ENCODE measurements at places on chromosomes 3 and 15.

DNA sequence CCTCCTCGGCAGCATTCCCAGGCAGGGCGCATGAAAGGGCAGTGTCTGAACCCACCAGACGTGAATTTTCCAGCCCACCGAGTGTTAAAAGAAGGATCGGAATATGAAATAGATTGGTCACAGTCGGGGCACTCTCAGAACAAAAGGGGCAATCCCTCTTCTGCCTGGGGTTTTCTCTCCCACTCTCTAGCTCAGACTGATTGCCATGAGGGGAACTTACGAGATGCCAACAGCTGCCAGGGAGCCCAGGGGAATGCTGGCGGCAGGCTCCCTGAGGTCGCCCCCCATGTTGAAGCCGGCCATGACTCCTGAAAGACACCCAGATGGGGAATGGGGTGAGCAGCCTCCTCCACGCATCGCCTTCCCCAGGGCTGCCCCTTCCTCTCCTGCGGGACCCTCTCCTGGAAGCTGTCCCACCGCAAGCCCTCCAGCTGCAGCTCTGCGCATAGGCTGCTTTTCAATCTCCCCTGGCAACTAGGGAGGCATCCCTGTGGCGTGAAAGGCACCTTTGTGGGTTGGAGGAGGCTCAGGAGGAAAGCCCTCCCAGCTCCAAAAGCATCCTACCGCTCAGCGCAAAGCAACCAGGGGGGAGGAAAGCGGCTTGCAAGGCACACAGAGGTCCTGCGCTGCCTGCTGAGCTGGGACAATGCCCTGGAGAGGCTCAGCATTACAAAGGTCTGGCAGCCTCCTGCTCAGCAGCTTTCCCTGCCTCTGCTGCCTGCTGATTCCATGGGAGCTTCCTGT lies 64.8 kb upstream of the HEG1 start:
- DNase-seq: no peak

GRCh38 chr15:100116416-100117190 lies 225.2 kb downstream of the ADAMTS17 start:
- DNase-seq: no peak

DNA sequence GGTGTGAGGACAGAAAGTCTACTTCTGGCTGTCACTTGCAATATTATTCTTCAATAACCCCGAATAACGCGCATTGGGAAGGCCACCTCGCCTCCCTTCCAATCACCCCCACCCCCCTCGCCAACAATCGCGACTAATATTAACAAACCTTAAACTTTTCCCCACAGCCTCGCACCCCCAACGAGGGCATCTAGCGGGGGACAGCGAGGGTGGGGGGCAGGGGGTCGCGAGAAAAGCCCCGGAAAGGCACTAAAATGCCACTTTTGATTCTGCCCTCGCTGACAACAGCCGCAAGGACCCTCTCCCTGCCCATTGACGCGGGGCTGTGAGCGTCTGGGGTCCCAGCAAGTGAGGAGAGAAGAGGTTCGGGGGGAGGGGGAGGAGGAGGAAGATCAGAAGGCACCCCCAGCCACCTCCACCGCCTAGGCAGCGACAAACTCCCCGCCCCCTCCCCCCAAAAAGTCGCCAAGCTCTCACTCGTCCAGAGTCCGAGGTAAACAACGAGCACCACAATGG lies 868 bp downstream of the SATB1 start:
- DNase-seq: no peak

DNA sequence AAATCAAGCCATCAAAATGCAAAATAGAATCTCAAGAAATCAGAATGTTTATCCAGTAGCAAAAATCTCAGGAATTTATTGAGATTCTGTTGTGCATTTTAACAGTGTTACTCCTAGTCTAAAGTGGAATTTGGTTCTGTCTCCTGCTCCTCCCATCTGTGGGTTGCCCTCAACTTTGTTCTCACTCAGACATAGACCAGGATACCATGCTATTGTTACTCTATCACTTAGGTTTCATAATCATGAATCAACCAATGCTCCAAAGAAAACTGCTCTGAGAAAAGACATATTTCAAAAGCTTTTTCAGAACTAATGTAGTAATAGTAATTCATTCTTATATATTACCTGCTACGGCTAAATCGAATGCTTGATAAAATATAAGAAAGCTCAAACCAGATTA lies 274.7 kb downstream of the RBMS3 start:
- DNase-seq: no peak

- no peak for DNase-seq
Measured at GRCh38 chr3:113038328-113038727, 47.5 kb downstream of the GTPBP8 start.

- DNase-seq: no peak
Measured at GRCh38 chr3:122390665-122391064, 6.7 kb downstream of the FAM162A start.

- DNase-seq: no peak
Measured at GRCh38 chr15:94375997-94376396, 144.6 kb downstream of the MCTP2 start.

- peak; percentile 59 for DNase-seq
Measured at GRCh38 chr3:132721479-132722164, 587 bp downstream of the NPHP3 start.

DNA sequence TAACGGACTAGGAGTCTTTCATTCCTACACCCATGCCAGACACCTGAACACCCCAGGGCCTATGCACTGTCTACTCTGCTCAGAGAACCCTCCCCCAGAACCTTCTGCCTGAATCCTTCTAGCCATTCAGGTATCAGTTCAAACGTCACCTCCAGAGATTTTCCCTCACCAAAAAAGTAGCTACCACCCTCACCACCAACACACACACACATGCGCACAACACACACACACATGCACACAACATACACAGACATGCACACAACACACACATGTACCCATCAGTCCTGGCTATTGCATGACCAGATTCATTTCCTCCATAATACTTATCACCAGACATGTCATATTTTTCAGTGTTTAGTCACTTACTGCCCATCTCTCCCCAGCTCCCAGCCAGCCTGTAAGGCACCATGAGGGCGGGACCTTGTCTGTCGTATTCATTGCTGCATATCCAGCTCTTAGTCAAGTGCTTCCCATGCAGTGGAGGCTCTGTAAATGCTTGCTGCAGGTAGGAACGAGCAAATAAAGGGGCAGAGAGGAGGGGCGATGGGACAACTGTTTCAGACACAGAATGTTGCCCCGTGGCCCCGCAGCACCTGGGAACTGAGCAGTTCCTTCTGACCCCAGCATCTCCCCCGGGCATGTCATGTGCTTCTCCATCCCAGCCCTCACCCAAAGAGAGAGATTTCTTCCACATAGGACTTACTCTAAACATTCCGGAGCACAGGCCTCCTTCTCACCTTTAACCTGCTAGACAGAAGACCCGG lies 29.2 kb downstream of the XXYLT1 start:
- no peak for DNase-seq

DNA sequence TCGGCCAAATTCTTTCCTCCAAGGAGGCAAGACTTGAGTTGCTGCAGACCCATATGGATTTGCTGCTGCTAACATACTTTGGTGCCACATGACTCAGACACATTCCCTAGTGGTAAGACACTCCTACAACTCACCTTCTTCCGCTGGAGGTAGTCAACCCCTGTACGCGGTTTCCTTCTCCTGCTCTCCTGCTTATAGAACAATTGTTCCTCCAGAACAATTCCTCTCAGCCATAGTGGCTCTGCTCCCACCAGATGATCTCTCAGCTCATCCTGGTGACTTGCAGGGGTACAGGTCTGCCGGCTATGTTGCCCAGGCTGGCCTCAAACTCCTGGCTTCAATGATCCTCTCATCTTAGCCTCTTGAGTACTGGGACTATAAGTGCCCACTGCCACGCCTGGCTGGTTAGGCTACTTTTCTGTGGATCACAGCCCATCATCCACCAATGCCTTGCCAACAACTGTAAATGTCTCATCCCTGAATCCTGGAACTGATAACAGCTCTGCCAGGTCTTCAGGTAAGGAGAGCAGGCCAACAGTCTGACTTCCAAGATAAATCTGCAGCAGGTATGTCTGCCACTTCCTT lies 2.4 kb upstream of the CXCR6 start:
- DNase-seq: no peak

DNA sequence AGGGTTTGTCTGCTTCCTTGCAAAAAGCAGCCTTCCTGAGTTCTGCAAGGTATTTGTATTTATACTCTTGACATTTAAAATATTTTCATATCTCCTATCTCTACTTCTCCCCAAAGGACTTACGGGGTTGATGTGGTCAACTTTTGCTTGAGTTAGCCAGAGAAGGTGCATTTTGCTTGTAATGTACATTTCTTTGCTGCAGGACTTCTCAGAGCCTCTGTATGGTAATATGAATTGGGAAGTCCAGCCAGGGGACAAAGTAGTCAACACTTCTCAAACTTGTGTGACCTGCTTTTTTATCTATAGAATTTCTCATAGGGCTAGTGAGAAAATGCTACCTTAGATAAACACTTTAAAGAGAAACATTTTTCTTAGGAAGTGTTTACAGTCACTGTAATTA lies 148.2 kb upstream of the LRIG1 start:
- no peak for DNase-seq

DNA sequence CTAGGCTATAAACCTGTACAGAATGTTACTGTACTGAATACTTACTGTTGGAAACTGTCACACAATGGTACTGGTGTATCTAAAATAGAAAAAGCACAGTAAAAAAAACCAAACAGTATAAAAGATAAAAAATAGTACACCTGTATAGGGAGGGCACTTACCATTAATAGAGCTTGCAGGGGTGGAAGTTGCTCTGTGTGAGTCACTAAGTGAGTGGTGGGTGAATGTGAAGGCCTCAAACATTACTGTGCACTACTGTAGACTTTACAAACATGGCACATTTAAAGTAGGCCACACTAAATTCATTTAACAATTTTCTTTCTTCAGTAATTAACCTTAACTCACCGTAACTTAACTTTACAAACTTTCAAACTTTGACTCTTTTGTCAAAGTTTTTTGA lies 22.0 kb downstream of the B3GALNT1 start:
- no peak for DNase-seq

GRCh38 chr3:72818092-72818773 lies 30.0 kb downstream of the SHQ1 start:
- peak; percentile 21 for DNase-seq

DNA sequence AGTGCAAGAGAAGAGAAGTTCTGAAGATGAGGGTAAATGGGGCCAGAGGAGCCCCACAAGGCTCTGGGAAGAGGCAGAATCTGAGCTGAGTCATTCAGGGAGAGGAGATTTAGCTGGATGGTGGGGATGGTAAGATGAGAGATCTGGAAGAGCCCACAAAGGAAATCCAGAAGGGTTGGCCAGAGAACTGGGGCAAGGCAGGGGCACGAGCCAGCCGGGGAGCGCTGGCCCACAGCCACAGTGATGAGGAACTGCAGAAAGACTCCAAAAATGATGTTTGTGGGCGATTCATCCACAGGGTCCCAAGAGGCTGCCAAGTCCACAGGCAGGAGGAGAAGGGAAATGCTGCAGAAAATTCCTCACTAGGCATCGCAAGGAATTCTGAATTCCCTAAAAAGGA lies 75.9 kb upstream of the ATP2B2 start:
- no peak for DNase-seq

GRCh38 chr3:17259685-17260084 lies 374.9 kb downstream of the PLCL2 start:
- no peak for DNase-seq

GRCh38 chr15:71802770-71803169 lies 7.6 kb upstream of the NR2E3 start:
- DNase-seq: peak; percentile 83

- DNase-seq: no peak
Measured at GRCh38 chr3:191648787-191649186, 187.8 kb downstream of the PYDC2 start.

GRCh38 chr3:27914199-27914598 lies 192.1 kb upstream of the EOMES start:
- peak; percentile 19 for DNase-seq

DNA sequence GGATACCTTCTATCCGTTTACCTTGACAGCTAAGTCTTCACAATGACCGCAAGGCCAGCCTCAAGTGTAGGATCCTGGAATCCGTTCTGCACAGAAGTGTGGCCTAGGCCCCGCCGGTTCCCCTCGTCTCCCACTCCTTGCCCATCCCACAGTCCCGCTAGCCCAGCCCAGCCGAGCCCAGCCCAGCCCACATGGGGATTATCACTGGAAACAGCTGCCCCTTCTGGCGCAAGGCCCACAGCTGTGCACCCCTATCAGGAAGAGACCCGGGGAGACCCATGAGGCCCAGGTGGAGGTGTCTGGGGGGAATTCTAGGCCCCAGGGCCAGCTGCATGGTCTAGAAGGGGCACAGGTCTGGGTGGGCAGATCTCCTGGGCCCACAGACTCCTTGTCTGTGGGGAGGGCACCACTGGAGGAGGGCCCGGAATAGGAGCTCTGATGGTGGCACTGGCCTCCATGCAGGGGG lies 27.9 kb upstream of the KLF13 start:
- DNase-seq: no peak

- no peak for DNase-seq
Measured at GRCh38 chr3:71657831-71658530, 67.2 kb downstream of the EIF4E3 start.

DNA sequence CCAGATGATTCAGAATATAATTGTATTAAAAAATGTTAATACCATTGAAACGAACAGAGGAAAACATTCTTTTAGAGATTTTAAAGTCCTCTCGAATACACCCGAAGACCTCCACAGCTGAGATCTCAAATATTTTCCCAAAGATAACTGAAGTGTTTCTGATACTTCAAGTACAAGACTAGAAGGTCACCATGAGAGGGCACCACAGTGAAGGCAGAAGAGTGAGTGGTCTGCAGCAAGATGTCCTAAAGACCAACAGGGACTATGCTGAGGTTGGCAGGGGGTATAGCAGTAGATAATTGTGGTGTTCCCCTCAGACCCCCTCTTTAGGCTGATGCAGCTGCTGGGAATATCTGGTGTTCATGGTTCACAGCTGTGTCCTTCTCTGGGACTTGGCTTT lies 156.5 kb downstream of the PDCD6IP start:
- no peak for DNase-seq

DNA sequence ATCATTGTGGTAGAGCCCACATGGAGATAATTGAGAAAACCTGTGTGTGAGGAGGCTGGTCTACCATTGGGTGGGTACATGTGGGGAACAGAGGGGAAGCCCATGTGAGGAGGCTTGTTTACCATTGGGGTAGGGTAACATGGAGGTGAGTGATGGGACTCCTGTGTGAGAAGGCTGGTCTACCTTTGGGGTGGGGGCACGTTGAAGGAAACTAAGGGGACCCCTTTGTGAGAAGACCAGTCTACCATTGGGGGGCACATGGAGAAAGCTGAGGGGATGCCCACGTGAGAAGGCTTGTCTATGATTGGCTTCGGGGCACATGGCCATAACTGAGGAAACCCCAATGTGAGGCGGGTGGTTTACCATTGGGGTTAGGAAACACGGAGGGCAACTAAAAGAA lies 158.5 kb downstream of the FBLN2 start:
- no peak for DNase-seq

DNA sequence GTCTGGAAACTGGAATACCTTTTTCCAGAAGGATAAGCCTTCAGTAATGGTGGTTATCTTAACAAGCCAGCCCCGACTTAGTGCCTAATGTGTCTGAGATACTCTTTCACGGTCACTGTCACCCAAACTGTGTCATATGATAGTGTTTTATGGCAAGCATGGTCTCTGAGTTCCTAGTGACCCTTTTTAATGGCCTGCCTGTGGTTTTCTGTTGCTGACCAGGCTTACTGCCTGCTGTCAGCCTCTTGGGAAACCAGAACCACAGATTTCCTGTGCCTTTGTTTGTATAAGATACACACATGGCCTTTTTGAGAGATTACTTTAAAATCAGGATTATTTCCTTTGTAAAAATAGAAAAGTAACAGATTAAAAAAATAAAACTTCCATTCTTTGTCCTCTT lies 22.4 kb downstream of the HPS3 start:
- DNase-seq: peak; percentile 84

All from KBM-7 (cell line).